ENCODE measurements at places on chromosomes 6 and 20.

- DNase-seq, result no peak
These were observed 158.7 kb downstream of the UBE3D start for GRCh38 chr6:82906951-82907350.

- no peak for DNase-seq
These were observed 62.3 kb downstream of the UTRN start for GRCh38 chr6:144347448-144347759.

DNA sequence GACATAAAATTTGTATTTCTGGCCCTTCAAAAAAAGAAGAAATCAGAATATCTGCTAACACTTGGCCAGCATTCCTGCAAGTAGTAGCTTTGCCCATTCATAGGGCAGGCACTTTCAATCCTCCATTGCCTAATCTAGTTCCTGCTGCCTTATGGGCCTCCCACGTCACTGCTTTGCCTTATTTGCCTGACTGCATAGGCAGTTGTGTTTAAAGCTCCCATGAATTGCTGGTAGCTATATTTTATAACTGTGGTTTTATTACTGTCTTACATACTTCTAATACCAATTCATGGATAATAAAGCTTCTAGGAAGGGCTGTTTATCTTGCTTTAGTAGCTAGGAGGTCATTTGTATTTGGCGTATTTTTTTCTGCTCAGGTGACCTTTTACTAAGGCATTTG lies 7.7 kb upstream of the SLC35A1 start:
- DNase-seq, result peak; percentile 71

DNA sequence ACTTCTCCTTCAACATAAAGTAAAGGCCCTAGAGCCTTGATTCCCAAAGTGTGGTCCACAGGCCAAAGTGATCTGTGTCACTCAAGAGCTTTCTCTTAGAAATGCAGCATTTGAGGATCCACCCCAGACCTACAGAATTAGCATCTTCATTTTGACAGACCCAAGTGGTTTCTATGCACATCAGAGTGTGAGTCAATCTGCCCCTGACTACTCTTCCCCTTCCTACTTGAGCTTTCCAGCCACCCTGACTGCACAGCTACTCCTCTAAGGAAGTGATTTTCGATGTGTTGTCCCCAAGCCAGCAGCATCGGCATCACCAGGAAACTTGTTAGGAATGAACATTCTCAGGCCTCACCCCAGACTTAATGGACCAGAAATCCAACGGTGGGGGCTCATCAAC lies 2.6 kb downstream of the MEP1A start:
- DNase-seq, result no peak

GRCh38 chr20:43188234-43188653 lies 1.5 kb downstream of the PTPRT start:
- no peak for DNase-seq

- no peak for DNase-seq
These were observed 331.4 kb upstream of the QKI start for GRCh38 chr6:163083141-163083540.

DNA sequence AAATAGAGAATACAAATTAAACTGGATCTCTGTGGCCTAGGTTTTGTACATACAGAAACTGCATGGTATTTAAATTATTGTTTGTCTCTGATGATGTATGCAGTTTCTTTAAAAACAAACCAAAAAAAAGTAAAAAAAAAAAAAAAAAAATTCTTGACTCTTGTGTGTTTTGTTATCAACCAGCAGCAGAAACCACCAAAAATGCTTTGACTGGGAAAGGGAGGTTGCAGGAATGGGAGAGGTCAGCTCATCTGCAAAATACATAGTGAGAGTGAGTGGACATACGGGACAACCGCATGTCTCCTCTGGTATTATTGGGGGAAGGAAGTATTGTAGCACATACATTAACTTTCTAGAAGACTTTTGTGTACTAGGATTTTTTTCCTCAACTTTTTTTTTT lies 38.0 kb downstream of the TBC1D7 start:
- DNase-seq, result no peak

DNA sequence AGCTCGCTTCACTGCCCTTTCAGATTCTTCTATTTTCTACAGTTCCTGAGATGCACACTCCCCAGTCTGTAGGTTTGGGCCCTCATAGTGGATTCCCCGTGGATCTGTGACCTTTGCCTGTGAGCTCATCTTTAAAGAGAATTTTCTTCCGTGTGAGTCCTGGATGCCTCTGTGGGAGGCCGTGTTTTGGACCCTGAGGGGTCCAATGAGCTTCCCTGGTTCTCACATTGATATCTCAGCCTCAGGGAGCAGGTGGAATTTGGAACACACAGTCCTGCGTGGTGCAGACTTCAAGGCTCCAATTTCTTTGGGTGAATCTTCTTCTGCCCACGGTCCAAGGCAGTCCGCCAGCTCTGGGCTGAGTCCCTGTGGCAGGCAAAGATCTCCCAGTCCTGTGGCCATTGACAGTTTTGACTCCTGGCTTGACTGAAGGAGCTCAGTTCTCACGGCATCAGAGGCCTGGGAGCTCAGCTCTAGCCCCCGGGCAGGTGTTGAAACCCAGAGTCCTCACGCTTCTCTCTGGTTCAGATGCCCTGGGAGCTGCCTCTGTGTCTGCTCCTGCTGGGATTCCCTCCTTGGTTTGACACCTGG lies 61.0 kb downstream of the PSMG4 start:
- DNase-seq, result no peak

DNA sequence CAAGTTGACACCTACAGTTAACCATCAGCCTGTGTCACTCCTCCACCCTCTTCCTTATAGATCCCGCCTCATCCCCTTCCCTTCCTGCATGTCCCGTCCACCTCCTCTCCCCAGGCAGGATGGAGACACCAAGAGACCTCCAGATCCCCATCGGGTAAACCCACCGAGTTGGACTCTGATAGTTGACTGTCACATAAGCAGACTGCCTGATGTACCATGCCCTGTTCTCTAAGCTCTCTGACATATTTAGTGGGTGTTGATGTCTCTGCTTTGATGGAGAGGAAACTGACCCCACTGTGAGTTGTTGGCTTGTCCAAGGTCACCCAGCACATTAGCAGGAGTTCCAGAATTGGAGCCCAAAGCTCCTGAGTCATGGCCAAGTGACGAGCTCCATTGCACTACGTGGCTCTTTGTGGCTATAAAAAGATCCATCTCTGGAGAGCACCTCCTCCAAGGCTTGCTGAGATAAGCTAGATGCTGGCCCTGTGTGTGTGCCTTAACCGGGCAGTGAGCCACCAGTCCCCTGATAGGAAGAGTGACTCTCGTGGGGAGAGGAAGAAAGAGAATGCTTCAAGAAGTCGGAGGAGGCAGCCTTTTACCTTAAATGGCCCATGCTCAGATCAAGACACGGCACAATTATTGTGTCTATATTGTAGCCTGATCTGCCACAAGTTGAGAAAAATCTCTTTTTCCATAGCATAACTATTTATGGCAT lies 236.0 kb upstream of the ECI2 start:
- DNase-seq, result no peak

- DNase-seq, result no peak
These were observed 1467.0 kb upstream of the DEFB115 start for GRCh38 chr20:29790510-29790909.

- no peak for DNase-seq
These were observed 90.5 kb downstream of the NOL4L start for GRCh38 chr20:32494483-32495216.

- peak; percentile 28 for DNase-seq
These were observed 90.7 kb downstream of the CD24 start for GRCh38 chr6:106883808-106884262.

DNA sequence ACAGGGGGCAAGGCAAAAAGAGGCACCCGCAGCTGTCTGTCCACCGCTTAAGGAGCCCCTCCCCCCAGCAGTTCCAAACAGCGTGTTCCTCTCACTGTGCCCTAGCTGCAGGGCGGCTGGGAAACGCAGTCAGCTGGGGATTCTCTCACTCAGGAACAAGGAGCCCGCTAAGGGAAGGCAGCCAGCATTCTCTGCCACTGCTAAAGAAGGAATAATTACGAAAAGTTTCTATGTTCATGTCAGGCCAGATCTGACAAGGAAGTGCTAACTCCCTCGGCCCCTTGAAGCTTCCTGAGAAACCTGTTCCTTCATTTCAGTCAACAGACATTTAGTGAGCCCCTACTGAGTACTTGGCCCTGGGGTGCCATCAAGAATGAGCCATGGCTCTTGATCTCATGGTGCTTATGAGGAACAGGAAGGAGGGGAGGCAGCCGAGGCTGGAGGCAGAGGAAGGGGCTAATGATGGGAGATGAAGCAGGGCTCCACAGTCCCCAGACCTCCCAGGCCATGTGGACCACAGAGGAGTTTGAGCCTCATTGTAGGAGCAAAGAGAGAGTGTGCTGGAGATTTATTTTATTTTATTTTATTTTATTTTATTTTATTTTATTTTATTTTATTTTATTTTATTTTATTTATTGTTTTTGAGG lies 101.7 kb upstream of the PMEPA1 start:
- no peak for DNase-seq

DNA sequence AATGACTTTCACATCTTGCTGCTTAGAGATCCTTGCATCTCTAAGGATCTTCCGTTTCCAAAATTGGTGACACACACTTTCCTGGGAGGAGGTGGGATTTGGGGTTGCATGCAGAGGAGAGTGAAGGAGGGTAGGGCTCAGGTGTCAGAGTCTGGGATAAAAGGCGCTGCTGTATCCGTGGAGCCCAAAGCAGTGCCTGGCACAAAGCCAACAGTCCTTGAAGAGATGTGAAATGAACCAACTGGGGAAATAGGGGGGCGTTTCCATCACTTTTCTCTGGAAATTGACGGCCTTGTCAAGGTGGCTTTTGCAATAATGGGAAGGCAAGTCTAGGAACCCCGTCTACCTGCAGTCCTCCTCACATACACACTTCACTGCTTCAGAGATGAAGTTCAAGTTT lies 59.5 kb upstream of the NELFCD start:
- no peak for DNase-seq

- no peak for DNase-seq
These were observed 425.5 kb downstream of the BCKDHB start for GRCh38 chr6:80531681-80532619.

DNA sequence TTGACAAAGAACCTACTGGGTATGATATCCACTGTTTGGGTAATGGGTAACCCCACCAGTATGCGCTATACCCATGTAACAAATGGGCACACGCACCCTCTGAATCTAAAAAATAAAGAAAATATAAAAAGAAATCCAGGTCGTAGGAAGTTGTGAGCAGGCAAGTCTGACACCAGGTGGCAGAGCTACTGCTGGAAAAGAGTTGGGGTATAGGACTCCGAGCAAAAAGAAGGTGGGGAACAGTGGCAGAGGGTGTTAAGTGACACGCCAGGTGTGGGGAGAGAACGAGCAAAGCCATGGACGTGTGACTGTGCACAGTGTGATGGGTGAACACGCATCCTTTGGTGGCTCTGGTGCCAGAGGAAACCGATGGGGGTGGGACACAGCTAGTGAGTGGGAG lies 46.7 kb downstream of the NOX3 start:
- DNase-seq, result no peak
